SK-N-MC (cell line): ENCODE measurements at places on chromosomes 12 and 14.
A peak's percentile ranks its signal among the peaks of the same experiment; 100 is the strongest.

GRCh38 chr14:93533842-93534241 is 103.1 kb downstream of the UNC79 start:
- DNase-seq = no peak

DNA sequence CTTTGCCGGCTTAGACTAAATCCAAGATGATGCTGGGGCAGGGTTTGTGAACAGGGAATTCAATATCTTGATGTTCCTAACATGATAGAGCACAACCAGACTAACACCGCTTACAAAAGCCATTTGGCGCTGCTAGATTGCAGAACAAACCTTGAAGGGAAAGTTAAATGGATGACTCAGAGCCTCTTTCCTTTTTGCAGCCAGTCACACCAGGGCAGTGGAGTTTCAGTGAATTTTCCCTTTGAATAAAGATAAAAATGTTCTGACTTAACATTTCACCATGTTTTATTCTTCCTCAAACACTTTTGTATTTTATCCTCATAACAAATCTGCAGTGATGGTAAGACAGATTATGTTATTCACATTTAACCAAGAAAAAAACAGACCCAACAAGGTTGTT is 47.3 kb downstream of the PDE6H start:
- DNase-seq = no peak

DNA sequence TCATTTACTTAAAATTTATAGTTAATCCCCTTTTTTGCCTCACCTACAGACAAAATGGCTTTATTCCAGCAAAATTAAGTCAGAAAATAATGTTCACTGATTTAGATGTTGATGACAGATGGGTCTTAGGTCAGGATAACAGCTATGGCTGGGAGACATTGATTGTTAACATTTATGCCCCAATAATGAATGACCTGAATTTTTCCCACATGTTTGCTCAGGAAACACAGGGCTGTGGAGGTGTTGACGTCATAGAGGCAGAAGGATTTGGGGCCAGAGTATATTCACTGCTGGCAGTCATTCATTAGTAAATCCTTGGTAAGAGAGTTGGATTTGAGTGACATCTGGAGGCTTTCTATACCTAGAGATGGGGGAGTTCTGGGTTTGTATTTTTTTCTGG is 121.3 kb downstream of the PDE3A start:
- no peak for DNase-seq

- peak; percentile 32 for DNase-seq
Observed at GRCh38 chr12:57342207-57342691, 88.6 kb downstream of the R3HDM2 start.

DNA sequence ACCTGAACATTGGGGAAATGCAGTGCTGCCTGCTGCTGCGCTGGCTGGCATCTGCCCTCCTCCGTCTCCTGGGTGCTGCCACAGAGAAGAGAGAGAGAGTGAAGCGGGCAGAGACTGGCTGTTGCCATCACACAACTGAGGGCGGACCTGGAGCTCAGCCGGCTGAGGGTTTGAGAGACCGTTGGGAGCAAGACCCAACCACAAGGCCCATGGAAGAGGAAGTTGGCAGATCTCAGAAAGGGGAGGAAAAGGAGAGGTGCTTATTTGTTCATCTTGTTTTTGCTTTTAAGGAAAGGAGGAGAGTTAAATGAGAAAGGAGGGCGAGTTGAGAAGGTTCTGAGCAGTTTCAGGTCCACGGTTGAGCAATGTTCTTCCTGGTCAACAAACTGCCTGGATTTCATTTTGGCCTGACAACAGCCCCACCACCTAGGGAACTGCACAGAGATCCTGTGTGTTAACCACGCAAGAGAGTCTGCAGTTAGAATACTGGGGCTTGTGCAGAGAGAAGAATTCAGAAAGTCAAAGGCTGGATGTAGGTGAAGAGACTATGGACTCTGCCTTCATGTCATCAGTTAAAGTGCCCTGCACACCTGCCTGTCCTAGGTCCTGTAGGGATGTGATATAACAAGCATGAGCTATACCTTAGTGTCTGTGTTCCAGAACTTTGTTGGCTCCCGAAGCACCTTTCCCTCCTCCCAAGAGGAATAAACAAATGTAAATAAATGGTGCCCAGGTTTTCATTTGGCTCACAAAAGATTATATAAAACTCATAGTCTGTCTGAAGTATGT is 124.6 kb downstream of the ETV6 start:
- DNase-seq = no peak

- DNase-seq = no peak
Observed at GRCh38 chr12:109893261-109893995, 6.6 kb upstream of the TCHP start.

DNA sequence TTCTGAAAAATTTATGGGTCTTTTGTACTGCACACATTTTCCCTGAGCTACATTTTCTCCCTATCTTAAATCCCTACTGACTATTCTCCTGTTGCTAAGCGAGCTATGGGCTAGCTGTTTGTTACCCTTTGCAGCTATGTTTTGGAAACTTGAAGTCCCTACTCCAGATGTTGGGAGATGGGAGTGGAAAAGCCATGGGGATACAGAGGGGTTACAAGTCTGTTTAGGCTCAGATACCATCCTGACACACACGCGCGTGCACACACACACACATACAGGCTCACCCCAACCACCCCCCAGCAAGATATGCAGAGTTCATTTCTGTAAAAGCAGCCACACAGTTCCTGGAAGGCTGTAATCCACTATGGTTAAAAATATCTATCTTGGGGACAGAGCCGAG is 15.8 kb downstream of the ATP5MC2 start:
- DNase-seq = no peak

DNA sequence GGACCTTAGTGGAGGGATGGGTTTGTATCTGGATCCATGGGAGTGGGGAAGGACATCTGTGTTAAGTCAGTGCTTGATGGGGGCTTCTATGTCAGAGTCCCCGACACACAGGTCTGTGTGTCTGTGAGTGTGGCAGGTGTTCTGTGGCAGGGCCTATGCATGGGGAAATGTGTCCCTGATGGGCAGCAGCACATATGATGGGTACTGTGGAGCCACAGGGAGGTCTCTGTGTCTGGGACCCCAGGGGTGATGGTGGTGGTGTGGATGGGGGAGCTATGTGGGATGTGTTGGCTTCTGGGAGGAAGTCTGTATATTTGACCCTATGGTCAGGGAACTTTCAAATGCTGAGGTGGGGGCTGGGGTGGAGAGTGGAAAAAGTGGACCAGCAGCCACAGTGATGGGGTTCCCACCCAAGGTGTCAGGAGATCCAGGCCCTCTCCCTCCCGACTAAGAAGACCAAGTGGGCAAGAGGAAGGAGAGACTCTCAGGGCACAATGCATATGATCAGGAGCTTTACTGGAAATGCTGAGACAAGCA is 16.5 kb downstream of the KRT7 start:
- no peak for DNase-seq

GRCh38 chr12:48005001-48005749 is 899 bp upstream of the COL2A1 start:
- DNase-seq = no peak

DNA sequence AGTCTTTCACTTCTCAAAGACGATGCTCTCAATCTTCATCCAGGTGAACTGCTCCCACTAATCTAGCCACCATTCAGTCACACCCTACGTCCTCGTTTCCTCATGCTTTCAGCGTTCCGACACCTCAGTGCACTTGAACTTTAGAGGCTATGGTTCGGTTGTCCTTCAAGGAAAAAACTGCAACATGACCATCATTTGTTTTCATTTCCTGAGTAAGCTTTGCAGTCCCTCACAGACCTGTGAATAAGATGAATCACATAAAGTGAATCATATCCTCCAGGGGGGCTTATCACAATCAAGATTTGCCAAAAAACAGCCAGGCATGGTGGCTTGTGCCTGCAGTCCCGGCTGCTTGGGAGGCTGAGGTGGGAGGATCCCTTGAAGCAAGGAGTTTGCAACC is 80.2 kb downstream of the TMCC3 start:
- DNase-seq = no peak

DNA sequence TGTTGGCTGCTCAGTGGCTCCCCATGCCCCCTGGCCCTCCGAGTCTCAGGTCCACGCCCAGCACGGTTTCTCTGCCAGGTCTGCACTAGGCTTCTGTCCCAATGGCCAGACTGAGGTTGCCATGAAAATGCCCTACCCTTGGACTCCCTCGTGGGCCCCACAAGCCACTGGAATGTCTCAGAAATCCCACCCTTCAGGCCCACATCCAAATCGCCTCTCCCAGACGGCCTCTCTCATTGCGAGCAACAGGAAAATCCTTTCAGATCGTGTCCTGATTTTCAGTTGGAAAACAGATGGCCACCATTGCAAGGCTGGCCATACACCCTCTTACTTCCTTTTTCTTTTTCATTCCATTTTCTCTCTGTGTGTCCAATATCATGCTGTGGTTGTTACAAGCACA is 77.3 kb downstream of the IRF2BPL start:
- DNase-seq = no peak

DNA sequence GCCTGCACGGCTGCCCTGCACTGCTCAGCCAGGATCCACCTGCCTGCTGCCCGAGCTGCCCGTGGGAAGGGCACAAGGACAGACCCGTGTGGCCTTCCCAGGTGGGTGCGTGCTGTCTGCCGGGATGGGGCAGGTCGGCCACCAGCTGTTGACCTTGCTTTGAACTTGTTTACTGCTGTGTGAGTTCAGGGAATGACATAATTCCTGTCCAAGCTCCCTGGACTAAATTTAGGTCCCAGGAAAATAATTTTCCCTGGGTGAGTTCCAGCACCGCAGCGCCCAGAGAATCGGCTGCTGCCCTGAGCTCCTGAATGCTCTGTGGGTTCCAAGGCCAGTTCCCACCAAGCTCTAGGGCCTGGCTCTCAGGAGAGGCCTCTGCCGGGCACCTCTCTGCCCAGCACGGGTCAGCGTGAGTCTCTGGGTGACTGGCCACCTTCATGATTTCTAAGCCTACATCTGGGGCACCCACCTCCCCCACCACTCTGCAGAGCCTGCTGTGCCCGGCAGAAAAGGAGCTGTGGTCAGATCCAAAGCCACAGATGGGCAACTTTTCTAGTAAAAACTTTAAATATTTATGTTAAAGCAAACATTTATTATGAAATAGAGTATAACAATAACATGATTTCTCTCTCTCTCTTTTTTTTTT is 27.2 kb upstream of the MLXIP start:
- no peak for DNase-seq

DNA sequence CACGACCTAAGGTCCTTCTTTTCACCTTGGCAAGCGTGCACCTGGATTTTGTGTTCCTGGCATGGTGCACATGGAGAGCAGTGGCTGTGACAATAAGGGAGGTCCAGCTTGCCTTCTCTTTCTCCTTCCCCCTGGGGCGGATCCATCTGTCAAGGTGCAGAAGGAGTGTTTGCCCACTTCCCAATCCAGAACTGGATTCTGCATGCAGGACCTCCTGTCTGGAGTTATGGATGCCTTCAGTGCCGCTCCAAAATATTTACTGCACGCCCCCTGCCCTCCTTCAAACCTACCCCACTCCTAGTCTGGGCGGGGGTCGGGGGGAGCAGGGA is 192.7 kb downstream of the DPF3 start:
- no peak for DNase-seq

DNA sequence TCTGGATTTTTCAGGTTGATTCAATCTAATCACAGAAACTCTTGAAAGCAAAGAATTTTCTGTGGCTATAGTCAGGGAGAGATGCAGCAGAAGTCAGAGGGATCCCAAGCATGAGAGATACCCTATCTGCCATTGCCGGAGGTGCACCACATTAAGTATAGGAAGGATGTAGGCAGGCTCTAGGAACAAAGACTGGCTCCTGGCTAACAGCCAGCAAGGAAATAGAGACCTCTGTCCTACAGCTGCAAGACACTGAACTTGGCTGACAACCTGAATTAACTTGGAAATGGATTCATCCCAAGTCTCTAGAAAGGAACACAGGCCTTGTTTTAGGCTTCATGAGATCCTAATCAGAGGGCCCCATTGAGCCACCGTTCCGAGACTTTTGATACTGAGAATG is 364.9 kb upstream of the FLRT2 start:
- DNase-seq = no peak

DNA sequence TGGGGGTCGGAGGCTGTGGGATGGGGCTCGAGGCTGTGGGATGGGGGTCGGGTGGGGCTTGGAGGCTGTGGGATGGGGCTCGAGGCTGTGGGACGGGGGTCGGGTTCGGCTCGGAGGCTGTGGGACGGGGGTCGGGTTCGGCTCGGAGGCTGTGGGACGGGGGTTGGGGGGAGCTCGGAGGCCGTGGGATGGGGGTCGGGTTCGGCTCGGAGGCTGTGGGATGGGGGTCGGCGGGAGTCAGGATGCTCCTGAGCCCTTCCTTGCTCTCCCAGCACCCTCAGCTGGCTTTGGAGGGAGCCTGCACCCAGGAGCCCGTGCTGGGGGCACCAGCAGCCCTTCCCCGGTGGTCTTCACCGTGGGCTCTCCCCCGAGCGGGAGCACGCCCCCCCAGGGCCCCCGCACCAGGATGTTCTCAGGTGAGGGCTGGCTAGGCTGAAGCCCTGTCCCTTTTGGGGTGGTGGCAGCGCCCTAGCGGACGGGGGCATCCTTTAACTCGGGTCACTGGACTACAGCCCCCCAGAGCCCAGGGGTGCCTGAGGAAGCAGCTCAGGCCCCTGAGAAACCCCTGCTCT is 11.9 kb upstream of the PUS1 start:
- no peak for DNase-seq

DNA sequence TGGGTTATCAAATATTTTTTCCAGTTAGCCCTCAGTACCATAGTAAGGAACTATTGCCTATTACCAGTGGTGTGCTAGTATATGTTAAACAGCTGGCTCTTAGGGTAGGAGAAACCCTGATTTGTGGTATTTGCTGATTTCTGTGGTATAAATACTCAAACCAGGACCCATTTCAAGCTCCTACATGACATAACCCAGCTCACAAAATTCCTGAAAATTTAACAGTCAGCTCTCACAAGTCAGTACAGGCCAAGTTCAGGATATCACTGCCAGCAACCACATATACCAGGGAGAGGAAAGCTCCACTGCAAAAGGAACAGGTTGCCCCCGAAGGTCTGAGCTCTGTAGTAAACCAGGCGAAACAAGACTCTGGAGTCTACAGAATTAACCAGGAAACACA is 315.3 kb downstream of the NOVA1 start:
- DNase-seq = no peak

DNA sequence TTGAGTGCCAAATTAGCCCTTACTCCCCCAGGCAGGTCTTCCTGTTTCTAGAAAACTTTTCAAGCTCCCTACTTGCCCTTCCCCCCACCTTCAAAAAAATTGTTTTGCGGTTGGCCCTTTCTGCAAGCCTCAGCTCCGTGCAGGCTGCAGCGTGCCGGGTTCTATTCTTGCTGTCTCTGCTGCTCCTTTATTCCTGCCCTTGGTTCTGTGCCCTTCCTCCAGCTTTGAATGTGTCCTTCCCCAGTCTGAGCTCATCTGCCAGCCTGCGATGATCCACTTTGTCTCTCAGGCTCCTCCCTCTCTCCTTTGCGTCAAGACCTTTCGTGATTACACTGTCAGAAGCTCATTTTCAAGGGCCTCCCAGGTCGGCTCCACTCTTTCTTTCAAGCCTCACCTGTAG is 98.6 kb downstream of the IRF2BPL start:
- no peak for DNase-seq

GRCh38 chr14:103869406-103870143 is 22.2 kb upstream of the PPP1R13B start:
- DNase-seq = no peak

GRCh38 chr14:32494609-32495434 is 165.7 kb downstream of the AKAP6 start:
- no peak for DNase-seq

GRCh38 chr14:75049136-75049535 is 2.1 kb downstream of the MLH3 start:
- no peak for DNase-seq
